GM13977 (cell line): ENCODE measurements at places on chromosomes 3 and 15.

- DNase-seq: no peak
Measured at GRCh38 chr3:193821151-193821668, 228.2 kb downstream of the OPA1 start.

GRCh38 chr15:55894399-55894965 is 98.9 kb downstream of the NEDD4 start:
- peak; percentile 13 for DNase-seq

DNA sequence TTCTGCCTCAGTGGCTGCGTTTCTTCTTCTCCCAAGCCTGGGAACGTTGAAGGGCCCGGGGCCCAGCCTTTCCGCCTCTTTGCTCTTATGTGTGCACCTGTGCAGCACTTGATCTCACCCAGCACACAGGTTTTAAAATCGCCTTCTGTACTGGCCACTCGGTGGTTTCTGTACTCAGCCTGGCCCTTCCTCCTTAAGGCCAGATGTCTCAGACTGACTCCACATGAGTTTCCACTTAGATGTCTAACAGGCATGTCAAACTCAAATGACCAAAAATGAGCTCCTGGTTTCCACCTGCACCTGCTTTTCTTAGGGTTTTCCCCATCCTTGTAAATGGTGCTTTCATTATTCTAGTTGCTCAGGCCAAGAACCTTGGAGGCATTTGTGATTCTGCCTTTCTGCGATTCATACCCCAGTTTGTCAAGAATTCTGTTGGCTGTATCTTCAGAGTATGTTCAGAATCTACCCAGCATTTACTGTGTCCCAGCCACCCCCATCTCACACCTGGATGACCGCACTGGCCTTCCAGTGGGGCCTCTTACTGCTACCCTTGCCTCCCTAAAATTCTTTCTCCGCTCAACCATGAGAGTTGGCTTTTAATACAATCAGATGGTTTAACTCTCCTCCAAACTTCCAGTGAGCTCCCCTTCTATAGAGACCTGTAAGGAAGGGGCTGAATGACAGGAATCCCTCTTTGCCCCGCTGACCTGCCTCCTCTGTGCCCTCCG is 2.2 kb upstream of the TRAK1 start:
- DNase-seq: peak; percentile 52

- DNase-seq: no peak
Measured at GRCh38 chr3:67489816-67490215, 164.6 kb downstream of the SUCLG2 start.

GRCh38 chr3:7205535-7205934 is 344.6 kb downstream of the GRM7 start:
- DNase-seq: no peak

DNA sequence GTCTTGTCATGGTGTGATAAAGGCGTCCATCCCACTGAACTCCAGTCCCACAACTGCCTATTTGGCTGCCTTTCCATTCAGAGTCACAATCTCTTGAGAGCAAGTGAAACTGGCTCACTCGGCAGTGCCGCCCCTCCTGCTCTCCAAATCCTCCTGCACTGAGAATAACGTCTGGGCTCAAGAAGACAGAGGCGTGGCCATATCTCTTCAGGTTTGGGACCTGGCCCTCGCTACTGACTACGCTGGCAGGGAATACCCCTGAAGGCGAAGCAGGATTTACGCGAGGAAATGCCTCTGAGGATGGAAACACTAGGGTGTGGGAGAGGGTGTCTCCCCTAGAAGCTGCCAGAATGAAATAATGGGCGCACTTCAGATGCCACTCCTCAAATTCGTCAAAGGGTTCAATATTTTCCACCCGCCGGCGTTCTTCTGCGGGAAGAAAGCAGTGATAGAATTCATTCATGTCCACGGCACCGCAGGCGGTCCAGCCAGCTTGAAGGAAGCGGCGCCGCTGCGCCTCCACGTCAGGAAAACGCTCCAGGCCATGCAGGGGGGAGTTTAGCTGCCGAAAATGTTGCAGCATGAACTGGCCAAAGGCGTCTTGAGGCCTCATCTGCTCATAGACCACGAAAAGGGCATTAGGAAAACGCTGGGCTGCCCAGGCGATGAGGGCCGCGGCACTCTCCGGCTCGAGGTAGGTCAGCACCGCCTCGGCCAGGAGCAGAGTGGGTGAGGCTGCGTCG is 985 bp downstream of the LCMT2 start:
- DNase-seq: no peak

DNA sequence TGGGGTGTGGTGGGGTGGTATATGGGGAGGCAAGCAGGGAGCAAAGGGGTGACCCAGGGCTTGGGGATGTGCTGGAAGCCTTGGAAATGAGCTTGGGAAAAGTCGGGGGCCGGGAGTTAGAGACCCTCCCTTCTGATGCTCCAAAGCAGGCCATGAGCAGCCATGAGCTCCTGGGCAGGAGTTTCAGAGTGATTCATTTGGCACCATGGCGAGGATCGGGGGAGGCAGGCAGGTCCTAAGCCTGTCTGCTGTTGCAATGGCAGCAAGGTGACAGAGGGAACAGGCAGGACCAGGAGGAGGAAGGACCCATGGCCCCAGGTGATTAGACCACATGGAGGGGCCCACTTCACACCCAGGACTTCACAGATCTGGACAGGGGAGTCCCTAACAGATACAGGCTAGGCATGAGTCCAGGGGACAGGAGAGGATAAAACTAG is 21.3 kb downstream of the RGMA start:
- no peak for DNase-seq

GRCh38 chr3:147210676-147211075 is 195.7 kb downstream of the ZIC4 start:
- no peak for DNase-seq

- peak; percentile 54 for DNase-seq
Measured at GRCh38 chr15:67109141-67110034, 44.0 kb downstream of the SMAD3 start.

DNA sequence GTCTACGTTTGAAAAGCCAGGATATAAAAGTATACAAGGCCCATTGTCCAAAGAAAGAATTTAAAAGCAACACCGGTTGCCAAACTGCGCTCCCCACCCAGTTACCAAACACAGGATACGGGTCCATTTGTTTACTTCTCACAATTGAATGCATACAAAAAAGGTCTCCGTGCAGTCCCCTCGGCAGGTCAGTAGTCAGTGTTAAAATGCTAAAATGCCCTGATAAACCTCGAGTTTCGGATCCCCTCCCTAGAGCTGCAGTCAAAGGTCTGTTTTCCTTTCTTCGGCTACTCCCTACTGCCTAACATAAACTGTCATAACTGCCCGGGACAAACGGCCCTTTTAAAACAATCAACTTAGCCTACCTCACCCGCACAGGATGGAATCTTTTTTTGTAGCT is 534.6 kb downstream of the FOXP1 start:
- no peak for DNase-seq

DNA sequence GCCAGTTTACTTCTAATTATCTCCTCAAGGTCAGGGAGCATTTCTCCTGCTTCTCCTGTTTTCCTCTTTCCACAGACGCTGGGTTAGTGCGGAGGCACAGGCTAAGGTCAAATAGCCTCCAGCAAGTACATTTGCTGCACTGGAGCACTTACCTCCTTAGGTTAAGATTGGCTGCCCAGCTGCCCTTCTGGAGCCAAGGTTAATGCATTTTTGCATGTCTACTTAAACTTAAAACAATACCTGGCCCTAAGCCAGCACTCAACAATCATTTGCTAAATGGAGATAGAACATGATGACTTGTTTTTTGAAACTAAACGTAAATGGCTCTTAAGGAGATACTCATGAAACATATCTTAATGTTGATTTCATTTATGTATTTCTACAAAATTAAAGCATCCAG is 83.5 kb downstream of the SSR3 start:
- DNase-seq: no peak

DNA sequence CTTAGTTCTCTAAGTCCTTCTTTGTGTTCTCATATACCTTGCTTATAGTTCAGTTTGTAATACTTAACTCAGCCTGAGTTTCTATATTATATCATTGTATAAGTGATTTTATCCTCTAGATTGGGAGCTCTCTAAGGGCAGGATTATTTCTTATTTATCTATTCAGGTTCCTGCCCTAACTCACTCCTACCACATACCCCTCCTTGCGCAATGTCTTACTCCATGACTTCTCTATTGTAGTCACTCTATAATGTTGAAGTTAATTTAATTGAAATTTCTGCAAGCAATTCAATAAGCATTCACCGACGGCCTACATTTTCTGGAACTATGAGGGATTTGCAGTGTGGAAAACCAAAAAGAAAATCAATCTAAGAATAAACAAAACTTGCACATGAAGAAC is 3.6 kb upstream of the OR5K4 start:
- no peak for DNase-seq

DNA sequence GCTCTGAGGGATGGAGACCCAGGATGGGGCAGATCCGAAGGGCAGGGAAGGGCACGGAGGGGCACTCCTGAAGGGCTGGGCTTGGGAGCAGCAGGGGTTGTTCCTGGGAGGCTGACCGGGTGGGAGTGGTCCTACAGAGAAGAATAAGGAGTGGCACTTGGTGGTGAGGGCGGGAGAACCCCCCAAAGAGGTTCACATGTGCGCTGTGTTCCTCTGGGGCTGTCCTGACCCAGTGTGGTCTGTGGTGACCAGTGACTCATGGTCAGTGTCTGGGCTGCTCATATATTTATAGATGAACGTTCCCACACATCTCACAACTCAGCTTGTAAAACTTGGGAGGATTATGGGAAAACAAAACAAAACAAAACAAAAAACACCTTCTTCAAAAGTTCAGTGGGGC is 10.0 kb downstream of the TRPM1 start:
- no peak for DNase-seq

DNA sequence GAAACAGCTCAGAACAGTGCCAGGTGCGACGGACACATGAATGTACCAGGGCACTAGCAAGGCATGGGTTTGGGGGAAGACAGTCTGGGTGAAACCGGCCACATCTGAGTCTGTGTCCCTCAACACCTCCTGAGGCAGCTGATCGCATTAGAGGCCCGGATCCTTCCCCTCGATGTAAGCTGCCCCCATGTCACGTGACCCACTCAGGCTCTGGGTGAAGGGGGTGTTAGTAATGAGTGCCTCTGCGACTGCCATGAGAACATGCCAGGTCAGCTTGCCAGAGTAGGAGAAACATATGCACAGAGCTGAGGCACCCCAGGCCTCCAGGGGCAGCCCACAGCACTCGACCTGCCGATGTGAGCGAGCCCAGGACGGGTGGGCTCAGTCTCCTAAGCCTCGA is 29.7 kb downstream of the PRR23E start:
- no peak for DNase-seq

- no peak for DNase-seq
Measured at GRCh38 chr3:27708250-27708649, 13.9 kb downstream of the EOMES start.

GRCh38 chr3:143586576-143586975 is 261.7 kb downstream of the SLC9A9 start:
- DNase-seq: no peak

DNA sequence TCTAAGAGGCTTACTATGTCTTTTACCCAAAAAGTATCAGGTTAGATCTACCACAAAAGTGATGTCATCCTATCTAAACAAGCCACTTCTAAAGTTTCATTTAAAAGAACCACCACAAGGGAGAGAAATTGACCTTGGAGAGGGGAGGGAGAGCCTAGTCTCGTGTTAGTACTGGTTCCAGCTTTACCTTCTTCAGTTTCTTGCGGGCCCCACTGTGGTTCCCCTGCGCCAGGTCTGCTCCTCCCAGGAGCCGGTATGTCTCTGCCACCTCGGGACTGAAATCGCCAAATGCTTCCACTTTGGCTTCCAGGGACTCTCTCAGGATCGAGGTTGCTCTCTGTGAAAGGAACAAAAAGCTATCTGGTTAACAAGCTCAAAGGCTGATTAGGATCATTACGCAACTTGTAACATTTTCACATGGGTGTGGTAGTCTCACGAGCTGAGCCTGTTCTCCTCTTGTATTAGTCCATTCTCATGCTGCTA is 51.1 kb downstream of the SYNM start:
- DNase-seq: no peak

- no peak for DNase-seq
Measured at GRCh38 chr3:1578124-1578806, 485.4 kb downstream of the CNTN6 start.

DNA sequence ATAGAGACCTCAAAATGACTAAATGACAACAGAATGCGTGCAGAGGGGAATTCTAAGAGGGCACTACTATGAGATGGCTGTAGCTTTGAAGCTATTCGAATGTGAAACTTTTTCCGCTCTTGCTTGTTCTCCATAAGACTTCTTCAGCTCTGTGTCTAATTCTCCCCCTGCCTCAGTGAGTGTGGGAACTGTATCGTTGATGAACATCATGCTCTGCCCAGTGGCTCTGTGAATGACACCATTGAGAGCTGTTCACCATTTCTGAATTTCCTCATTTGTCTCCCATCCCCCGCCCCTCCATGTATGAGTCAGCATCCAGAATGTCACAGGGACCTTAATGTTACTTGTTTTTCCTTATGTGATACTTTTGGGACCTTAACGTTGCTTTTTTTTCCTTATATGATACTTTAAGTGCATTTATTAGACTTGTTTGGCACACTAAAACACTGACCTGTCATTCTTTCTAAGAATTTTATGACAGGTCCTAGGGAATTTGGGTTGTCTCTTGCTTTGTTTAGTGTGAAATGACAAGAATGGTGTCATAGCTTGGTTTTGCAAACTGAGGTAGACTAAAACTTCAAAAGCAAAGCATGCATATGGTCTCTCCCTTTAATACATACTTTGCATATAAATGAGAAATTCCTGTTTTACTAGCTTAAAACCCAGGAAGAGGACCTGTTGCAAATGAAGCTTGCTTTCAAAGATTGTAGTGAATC is 99.6 kb downstream of the FNDC3B start:
- DNase-seq: peak; percentile 20

- DNase-seq: no peak
Measured at GRCh38 chr3:32435911-32436815, 44.5 kb downstream of the CMTM7 start.

- DNase-seq: no peak
Measured at GRCh38 chr3:74075241-74075640, 450.5 kb upstream of the PDZRN3 start.

DNA sequence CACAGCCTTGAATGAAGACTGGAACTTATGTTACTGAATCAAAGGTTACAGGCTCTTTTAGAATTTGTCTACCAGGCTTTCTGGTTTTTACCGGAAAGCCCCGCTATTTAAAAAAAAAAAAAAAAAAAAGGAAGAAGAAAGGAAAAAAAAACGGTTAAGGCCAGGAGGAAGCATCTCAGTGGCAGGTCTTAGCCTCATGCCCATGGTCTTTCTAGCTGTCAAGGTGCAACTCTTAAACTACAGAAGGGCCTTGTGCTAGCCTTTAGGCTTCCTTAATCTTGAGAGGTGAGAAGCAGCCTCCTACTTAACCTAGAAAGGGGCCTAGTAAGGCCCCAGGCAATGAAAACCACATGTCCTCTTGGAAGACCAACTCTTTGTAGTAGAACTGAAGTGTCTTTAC is 77.5 kb downstream of the TBC1D5 start:
- DNase-seq: no peak

DNA sequence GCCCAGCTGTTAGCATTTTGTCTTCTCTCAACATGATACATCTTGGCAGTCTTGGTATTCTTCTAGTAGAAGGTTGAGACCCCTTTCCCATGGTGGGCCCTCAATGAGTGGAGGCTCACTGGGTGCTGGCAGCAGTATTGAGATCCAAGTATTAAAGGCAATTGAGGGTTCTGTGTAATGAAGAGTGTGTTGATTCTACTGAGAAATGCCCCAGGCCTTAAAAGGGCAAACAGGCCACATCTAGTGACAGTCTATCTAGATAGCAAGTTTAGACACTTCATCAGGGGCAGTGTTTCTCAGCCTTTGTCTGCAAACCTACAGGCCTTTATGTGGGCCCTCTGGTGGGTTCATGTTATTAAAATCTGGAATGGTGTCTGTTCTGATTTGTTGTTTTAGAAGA is 9.5 kb downstream of the PPP2R3A start:
- DNase-seq: no peak

- no peak for DNase-seq
Measured at GRCh38 chr3:129019266-129019665, 18.2 kb downstream of the EFCC1 start.
